Stimulated activated CD8-positive, alpha-beta memory T cell treated with anti-CD3 and anti-CD28 coated beads, Interleukin-15, amount 100 ng/mL, for 24 hours (primary cell): ENCODE measurements at places on chromosomes 4 and X.

DNA sequence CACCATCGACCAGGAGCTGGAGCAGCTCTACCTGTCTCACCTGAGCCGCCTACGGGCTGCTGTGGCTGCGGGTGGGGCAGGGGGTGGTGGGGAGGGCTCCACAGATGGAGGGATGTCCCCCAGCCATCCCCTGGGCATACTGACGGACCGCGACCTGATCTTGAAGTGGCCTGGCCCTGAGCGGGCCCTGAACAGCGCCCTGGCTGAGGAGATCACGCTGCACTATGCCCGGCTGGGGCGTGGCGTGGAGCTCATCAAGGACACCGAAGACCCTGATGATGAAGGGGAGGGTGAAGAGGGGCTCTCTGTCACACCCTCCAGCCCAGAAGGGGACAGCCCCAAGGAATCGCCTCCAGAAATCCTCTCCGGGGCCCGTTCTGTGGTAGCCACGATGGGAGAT lies 16.5 kb downstream of the PPP1R3F start:
- DNase-seq: no peak

DNA sequence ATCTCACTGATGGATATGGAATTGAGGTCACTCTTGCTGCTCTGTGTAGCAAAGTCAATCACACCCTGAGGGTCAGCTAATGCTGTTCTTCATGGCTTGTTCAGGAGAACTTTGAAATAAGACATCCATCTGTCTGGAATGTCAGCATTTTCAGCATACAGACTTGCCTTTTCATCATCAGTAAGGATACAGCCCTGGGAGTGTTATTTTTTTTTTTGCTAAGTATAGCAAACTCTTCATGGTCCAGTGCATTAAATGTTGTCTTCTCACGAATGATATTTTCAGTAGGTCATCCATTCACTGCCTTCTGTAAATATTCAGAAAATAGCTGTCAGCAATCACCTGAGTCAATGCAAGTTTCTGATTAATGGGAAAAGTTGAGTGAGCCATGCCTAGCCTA lies 268.8 kb upstream of the SMIM31 start:
- DNase-seq: no peak

DNA sequence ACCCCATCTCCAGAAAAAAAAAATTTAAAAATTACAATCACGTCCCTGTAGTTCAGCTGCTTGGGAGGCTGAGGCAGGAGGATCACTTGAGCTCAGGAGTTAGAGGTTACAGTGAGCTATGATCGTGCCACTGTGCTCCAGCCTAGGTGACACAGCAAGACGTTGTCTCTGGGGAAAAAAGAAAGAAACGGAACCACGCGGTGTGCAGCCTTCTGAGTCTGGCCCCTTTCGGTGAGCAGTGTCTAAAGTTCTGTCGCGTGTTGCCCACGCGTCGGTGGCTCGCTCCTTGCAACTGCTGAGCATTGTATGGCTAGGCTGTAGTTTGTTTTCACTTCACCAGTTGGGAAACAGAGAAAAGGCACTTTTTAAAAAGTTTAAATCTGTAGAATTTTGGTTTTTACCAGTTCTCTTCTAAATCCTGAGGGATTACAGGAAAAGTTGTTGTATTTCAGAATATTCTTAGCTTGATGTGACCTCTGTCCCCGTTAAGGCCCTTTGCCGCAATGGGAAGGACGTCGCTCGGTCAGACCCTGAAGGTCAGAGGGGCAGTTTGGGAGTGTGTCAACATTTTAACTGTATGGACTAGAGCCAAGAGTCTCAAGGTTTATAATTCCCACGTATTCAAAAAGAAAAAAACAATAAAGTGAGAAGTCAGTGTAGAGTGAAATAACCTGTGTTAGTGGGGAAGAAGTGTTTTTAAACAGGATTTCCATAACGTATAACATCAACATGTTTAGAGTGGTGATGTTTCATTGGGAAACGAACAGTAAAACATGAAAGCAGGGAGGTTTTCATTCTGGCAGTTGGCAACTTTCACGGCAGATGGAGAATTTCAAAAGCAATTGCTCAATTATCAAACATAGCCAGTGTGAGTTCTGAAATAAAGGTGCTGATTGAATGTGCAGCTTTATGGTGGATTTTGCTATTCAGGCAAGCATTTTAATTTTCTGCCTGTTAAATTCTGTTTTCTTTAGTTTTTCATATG lies 45.8 kb upstream of the MSANTD1 start:
- DNase-seq: no peak

DNA sequence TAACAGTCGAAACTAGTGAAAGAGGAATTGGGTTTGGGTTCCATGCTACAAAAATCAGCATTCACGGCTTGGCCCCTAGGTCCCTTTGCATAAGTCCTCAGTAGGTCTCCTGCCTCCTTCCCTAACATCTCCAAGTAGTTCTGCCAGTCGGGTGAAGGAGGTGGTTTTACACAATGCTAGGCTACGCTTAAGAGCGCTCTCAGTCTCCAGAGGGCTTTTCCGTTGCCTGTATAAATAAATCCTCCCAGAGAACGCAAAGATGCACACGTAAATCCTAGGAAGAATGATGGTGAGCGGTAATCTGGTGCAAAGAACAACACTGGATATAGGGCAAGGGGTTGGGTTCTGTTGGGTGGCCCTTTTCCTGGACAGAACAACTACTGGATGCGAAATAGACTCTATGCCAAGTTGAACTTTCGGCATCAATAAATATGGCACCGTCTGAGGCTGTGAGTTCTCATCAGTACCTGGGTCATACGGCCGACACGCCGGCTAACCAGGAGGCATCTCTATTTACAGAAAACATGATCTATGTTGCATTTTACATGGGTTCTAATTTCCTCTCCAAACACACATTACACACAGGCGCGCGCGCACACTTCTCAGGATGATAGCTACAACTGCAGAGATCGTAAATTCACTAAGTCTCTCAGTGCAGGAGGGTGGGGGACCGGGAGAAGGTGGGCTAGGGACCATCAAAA lies 1.3 kb downstream of the CAMK2D start:
- no peak for DNase-seq

GRCh38 chr4:23654791-23655190 lies 235.1 kb downstream of the PPARGC1A start:
- DNase-seq: no peak

- DNase-seq: no peak
Measured at GRCh38 chrX:48890934-48891401, 6.6 kb downstream of the TIMM17B start.

GRCh38 chr4:23929248-23929647 lies 39.4 kb upstream of the PPARGC1A start:
- DNase-seq: no peak

DNA sequence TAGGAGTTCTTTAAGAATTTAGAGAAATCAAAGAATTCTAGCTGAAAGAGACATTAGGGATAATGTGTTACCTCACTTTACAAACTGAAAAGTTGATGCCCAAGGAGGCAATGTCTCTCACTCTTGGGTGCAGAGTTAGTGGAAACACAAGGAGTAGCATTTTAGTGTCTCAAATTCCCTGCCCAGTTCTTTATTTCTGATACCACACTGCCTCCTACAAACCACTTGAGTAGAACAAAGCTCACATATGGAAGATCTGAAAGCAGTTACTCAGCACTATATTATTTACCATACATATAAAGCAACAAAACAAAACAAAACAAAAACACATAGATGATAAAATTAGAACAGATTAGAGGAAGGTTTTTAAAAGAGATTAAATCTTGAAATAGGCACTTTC lies 124.2 kb downstream of the REELD1 start:
- DNase-seq: no peak

GRCh38 chr4:156781852-156782251 lies 189.7 kb downstream of the PDGFC start:
- no peak for DNase-seq

GRCh38 chr4:73715659-73716058 lies 24.7 kb upstream of the CXCL8 start:
- DNase-seq: no peak

- no peak for DNase-seq
Measured at GRCh38 chr4:173051716-173052115, 116.9 kb upstream of the GALNT7 start.

GRCh38 chr4:83115656-83116285 lies 1.2 kb upstream of the PLAC8 start:
- DNase-seq: no peak

DNA sequence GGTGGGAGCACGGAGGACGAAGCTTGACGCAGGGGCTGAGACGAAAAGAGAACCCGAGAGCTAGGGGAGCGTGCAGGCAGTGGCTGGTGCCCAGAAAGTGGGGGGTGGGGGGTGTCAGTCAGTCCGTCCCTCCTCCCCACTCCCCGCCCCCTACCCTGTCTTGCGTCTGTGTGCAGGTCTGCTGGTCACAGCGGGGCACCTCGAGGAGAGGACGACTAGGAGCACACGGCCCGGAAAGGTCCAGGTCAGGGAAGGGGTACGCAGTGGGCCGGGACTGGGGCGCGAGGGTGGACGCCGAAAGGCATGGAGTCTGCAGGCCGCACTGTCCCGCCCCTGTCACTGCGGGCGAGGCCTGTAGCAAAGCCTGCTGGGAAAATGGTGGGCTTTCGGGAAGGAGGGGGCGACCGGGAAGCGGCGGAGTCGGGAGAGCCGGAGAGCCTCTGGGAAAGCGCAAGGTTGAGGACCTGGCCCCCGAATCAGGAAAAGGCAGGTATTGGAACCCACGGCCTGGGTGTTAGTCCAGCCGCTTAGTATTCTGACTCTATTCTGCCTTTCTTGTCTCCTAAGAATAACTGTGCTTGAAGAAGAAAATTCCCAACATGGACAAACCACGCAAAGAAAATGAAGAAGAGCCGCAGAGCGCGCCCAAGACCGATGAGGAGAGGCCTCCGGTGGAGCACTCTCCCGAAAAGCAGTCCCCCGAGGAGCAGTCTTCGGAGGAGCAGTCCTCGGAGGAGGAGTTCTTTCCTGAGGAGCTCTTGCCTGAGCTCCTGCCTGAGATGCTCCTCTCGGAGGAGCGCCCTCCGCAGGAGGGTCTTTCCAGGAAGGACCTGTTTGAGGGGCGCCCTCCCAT lies 769 bp downstream of the TCEAL1 start:
- DNase-seq: no peak

DNA sequence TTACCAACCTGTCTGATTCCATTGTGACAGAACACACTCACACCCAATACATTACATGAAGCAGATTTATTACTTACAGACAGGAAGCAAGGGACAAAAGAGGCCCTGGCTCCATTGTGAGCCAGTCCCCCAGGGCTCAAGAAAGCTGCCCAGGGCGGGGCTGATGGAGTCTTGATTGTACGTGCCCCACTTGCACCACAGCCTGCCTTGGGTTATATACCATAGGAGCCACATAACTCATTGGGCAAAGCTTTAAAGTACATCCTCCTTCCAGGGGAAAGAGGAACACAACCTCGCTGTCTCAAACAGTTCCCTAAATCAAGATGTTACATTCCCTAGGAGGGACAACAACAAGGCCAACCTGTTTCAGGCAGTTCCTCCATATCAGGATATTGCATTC lies 3.4 kb upstream of the ZRSR2 start:
- no peak for DNase-seq

DNA sequence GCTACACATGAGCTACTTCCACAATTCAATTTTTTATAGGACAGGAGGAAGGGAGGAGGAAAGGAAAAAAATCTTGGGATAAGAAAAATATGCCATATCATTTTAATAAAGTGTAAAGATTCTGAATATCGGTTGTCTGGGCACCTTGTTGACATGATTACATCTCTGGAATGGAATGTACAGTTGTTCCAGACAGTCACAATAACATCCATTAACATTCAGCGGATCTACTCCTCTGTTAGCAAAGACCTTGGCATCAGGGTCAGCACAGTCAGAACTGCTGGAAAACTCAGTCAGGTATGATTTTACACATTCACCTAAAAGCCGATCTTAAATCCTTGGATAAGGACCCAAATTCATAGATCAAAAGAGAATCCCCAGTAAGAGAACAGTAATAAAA lies 85.4 kb upstream of the ARMCX2 start:
- no peak for DNase-seq

- DNase-seq: no peak
Measured at GRCh38 chrX:56107320-56107719, 124.8 kb upstream of the KLF8 start.

GRCh38 chrX:133574716-133575115 lies 159.4 kb upstream of the GPC4 start:
- DNase-seq: no peak

DNA sequence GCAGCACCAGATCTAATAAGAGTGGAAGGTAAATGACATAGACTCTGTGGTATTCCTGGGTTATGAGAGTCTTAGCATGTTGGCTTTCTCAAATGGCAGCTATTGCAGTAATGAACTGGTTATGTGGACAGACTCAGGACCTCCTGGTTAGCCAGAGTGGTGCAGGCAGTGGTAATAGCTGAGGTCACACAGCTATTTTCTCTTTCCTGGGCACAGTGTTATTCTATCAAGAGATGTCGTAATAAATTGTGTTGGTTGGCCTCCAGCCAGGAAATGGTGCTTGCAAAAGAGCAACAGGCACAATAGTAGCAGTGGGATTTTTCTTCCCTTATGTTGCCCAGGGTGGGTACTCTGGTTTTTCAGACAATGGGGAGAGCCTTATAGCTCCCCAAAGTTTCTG lies 279.2 kb upstream of the FGF16 start:
- no peak for DNase-seq

- no peak for DNase-seq
Measured at GRCh38 chrX:43868791-43869190, 13.5 kb downstream of the MAOB start.

- DNase-seq: no peak
Measured at GRCh38 chrX:153766098-153766817, 2.2 kb downstream of the PLXNB3 start.

GRCh38 chr4:185683896-185684295 lies 128.1 kb downstream of the SORBS2 start:
- no peak for DNase-seq

GRCh38 chr4:38752941-38753806 lies 29.6 kb downstream of the TLR10 start:
- no peak for DNase-seq

GRCh38 chr4:146159384-146160058 lies 16.0 kb upstream of the LSM6 start:
- no peak for DNase-seq

DNA sequence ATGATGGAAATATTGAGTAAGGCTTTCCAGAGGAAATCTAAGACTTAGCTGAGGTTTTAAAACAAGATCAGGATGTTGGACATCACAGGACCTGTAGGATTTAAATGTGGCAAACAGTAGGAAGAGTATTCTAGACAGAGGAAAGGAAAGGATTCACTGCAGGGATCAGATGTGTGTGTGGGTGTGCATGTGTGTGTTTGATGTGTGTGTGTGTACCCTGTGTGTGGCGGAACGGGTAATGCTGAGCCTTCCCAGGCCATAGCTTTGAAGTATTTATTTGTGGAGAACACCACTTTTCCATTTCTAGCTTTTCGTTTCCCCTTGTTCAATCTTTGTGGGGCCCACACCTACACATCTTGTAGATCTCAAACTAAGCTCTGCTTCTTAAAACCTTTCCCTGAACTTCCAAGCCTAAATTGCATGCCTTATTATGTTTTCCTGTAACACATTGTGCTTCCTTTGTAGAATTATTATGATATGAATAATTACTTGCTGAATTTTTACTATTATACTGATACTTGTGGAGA lies 6.9 kb downstream of the GUCY1A1 start:
- no peak for DNase-seq

DNA sequence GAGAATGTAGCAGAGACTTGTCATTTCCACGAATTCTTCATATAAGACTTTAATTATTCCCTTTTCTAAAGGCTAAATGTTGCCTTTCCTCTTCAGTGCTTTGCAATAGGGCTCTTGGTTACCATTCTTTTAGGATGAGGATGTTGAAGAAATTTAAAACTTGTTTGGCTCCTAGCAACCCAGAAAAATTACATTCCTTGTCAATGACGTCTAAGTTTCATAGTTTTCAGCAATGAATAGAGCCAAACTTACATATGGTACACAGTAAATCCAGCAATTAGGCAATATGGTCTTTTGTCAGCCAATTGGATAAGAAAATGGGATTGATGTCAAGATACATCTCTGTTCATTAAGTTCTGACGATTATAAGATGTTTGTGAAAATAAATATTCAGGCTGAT lies 1639.6 kb upstream of the PCDH10 start:
- DNase-seq: no peak
